Upper lobe of left lung (tissue), 6 donors: ENCODE measurements at places on chromosomes 11 and 22. TPM values are rescaled to one million over a fixed set of nuclear protein-coding genes. Genes with fewer than 3 reads are reported as not detected.

- no peak overlapping the region for H3K4me3 ChIP-seq
- no peaks in the 10 kb centered on the region for H3K36me3 ChIP-seq
- no peaks in the 10 kb centered on the region for H3K4me1 ChIP-seq
- DNase-seq = no peak
These were observed 84.5 kb downstream of the CACNA1I start for GRCh38 chr22:39655004-39655579.

The ZNRD2 gene
- total RNA-seq = 50.3 TPM

DNA sequence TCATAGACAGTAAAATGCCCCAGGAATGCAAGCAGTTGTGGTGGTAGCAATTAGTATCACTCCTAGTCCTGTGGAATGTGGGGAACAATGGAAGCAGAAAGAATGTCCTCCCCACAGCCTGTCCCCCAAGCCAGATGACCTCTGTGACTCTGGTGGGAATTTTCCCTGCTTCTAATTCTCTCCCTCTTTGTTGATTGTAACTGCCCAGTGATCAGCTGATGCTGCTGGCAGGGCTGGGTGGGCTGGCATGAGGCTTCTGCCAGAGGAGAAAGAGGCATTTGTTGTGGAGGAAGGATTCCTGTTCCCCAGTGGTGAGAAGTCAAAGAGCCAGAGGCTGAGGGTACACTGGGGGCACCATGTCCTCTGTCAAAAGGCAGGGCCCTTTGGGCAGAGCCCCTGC, 116.7 kb upstream of the NCAM1 start:
- no peaks in the 10 kb centered on the region for H3K27me3 ChIP-seq
- no peak overlapping the region for H3K27ac ChIP-seq
- H3K4me3 ChIP-seq = no peak overlapping the region

DNA sequence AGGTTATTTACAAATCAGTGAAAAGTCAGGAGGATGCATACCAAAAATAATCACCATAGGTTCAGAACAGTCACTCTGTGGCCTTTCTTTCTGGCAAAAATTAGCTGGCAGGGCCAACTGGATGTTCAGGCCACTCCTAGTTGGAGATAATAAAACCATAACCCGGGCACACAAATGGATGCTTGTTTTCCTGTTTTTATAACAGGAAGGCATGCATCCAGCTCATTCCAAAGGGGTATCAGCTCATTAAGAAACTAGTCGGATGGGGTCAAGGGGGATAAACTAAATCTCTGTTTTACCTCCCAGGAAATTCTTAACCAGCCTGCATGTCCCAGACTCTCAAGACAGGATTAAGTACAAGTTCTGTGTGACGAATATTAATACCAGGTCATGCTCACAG, 81.0 kb downstream of the FBXO7 start:
- no peaks in the 10 kb centered on the region for H3K36me3 ChIP-seq
- DNase-seq = no peak
- H3K4me3 ChIP-seq = no peak overlapping the region
- H3K27me3 ChIP-seq = no peaks in the 10 kb centered on the region
- peaks cover 16% of the 10 kb centered on the region for H3K4me1 ChIP-seq
- peak overlapping the region; percentile 71 for H3K27ac ChIP-seq

GRCh38 chr11:73308003-73308960, at the start of gene ARHGEF17:
TSS of gene ARHGEF17 (plus strand) at chr11:73308276. CDS start at chr11:73308639, 363 bp downstream.
- H3K4me3 ChIP-seq = peak within 1 kb of the TSS; percentile 69
- H3K4me1 ChIP-seq = peaks cover 53% of the 10 kb centered on the region
- DNase-seq = peak; percentile 94

DNA sequence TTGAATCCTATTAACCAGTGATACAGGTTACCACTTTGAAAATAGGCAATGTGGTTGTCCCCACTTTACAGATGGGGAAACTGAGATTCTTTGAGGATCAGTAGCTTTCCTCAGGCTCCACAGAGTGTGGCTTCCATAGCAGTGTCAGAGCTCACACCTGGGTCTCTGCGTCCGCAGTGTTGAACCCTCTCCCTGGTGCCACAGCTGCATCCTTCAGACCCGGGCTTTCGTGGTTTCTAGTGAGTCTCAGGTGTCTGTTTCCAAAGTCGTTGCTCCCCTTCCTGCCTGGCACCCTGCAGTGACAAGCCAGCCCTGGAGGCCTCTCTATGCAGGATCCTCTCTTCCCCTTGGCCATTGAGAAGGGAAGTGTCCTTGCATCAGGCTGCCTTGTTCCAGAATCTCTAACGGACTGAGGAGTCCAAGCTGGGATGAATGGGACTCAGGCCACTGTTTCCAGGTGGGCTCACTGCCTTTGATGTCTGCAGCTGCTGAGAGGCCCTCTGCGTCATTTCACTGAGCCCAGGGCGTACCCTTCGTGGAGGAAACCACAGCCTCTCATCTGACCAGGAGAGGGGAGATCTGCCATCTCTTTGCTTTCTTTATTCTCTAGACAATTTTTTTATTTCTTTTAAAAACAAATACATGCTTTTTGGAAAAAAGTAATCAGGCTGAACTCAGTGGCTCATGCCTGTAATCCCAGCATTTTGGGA, 48.4 kb upstream of the MICAL2 start:
- H3K4me3 ChIP-seq = no peak overlapping the region
- no peak overlapping the region for H3K27ac ChIP-seq
- no peaks in the 10 kb centered on the region for H3K36me3 ChIP-seq
- H3K4me1 ChIP-seq = peaks cover 11% of the 10 kb centered on the region
- H3K27me3 ChIP-seq = no peaks in the 10 kb centered on the region
- no peak for DNase-seq

The GAS2L1 gene
- 29.2 TPM for total RNA-seq

The HEPHL1 gene
- total RNA-seq = not detected

DNA sequence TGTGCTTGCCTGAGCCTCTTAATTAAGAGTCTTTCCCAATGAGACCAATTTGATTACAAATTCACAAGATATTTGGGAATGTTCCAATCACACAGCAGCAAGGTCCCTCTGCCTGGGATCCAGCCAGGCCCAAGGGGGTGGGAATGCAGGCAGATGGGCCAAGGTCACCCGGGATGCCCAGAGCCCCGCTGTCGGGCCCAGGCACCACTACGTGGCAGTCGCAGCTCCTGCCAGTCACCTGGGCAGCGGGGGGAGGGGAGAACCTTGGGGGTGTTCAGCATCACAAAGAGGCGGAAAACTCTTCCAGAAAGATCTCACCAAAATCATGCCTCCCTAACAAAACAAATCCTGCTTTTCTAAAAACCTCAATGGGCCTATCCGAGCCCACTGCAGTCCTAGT, 30.9 kb downstream of the PPM1F start:
- no peak overlapping the region for H3K4me3 ChIP-seq
- no peak overlapping the region for H3K27ac ChIP-seq
- DNase-seq = no peak

DNA sequence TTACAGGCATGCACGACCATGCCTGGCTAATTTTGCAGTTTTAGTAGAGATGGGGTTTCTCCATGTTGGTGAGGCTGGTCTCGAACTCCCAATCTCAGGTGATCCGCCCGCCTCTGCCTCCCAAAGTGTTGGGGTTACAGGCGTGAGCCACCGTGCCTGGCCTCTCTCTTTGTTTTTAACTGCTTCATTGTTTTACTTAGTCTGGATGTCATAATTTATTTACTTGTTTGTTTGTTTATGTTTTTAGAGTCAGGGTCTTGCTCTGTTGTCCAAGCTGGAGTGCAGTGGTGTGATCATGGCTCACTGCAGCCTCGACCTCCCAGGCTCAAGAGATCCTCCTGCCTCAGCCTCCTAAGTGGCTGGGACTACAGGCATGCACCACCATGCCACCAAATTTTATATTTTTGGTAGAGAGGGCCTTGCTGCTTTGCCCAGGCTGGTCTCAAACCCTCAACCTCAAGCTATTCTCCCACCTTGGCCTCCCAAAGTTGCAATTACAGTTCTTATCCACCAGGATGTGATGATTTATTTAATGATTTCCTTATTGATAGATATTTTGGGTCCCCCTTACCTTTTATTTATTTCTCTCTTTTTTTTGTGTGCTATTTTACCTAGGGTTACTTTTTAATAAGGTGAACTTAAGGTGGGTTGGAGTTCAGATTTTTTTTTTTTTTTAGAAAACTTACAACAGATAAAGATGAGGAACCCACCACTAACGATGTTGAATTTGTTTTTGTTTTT, 52.6 kb upstream of the ADA2 start:
- no peaks in the 10 kb centered on the region for H3K36me3 ChIP-seq
- H3K4me3 ChIP-seq = no peak overlapping the region
- no peak for DNase-seq
- H3K27me3 ChIP-seq = no peaks in the 10 kb centered on the region

The CHCHD10 gene
- total RNA-seq = 22.0 TPM

DNA sequence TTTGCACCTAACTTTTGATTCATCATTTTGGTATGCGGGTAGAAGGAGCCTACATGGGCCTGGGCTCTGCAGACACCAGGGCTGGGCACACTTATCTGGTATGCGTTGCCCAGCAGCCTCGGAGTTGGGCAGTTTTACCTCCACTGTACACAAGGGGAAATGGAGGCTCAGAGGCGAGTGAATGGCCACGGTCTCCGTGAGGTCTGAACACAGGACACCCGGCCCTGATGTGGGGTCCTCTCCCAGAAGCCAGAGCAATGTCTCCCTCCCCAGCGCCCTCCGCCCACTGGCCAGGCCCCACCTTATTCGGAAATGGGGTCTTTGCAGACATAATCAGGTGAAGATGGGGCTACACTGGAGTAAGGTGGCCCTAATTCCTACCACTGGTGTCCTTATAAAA, 43.7 kb downstream of the OSBPL5 start:
- DNase-seq = no peak
- no peak overlapping the region for H3K4me3 ChIP-seq
- H3K4me1 ChIP-seq = peaks cover 35% of the 10 kb centered on the region
- H3K36me3 ChIP-seq = peaks cover 26% of the 10 kb centered on the region

GRCh38 chr11:34356576-34356912, 1.3 kb downstream of the ABTB2 start:
- H3K27me3 ChIP-seq = no peaks in the 10 kb centered on the region
- no peaks in the 10 kb centered on the region for H3K36me3 ChIP-seq
- no peak overlapping the region for H3K27ac ChIP-seq
- no peak for DNase-seq
- peaks cover 29% of the 10 kb centered on the region for H3K4me1 ChIP-seq
- H3K4me3 ChIP-seq = peak overlapping the region; percentile 62

The PLCB3 gene
- total RNA-seq = 49.4 TPM

GRCh38 chr11:115302946-115303703, 201.1 kb downstream of the CADM1 start:
- H3K36me3 ChIP-seq = no peaks in the 10 kb centered on the region
- no peak for DNase-seq
- H3K4me1 ChIP-seq = no peaks in the 10 kb centered on the region
- H3K27ac ChIP-seq = no peak overlapping the region

DNA sequence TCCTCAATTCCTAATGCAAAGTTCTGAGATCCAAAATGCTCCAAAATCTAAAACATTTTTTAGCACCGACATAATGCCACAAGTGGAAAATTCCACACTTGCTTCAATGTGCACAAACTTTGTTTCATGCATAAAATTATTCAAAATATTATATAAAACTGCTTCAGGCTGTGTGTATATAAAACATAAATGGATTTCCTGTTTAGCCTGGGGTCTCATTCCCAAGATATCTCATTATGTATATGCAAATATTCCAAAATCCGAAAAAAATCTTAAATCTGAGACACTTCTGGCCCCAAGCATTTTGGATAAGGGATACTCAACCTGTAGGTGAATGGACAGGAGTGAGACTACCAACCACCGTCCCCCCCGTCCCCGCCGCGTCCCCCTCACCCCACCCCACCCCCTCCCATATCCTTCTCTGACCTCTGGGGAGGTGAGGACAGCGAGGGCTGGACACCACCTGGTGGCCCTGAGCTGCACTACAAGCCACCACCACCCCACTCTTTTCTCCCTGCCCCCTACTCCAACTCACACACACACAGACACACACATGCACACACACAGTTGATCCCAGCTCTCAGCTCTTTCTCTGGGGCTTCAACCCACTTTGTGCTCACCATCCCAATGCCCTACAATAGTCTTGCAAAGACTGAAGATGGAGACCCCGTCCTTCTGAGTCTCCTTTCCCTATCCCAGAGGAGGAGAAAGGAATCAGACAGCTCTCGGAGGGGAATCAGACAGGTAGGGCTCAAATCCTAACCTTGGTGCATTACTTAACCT, 101.0 kb downstream of the PDE2A start:
- no peak for DNase-seq
- no peaks in the 10 kb centered on the region for H3K27me3 ChIP-seq
- no peak overlapping the region for H3K4me3 ChIP-seq
- H3K4me1 ChIP-seq = no peaks in the 10 kb centered on the region

DNA sequence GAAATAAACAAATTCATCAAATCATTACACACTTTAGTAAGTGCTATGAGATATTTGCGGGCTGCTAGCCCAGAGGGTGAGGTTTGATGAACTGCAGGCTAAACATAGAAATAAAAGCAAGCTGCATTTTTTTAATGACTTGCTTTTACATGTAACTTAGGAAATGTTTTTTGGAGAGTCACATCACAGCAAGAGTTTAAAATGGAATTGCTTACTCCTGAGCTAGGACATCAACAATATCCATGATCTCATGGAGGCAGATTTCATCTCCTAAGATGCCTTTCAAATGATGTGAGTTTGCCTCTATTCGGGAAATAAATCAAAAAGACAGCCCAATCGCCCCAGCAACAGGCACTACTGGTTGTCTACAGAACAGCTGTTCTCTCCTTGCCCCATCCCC, 73.4 kb upstream of the CD44 start:
- DNase-seq = no peak
- H3K27me3 ChIP-seq = no peaks in the 10 kb centered on the region
- H3K4me3 ChIP-seq = no peak overlapping the region
- H3K27ac ChIP-seq = no peak overlapping the region
- no peaks in the 10 kb centered on the region for H3K36me3 ChIP-seq

- H3K4me3 ChIP-seq = no peak overlapping the region
- no peaks in the 10 kb centered on the region for H3K4me1 ChIP-seq
- H3K27me3 ChIP-seq = no peaks in the 10 kb centered on the region
- no peak overlapping the region for H3K27ac ChIP-seq
- DNase-seq = no peak
- H3K36me3 ChIP-seq = no peaks in the 10 kb centered on the region
These were observed 34.8 kb upstream of the VWA5A start for GRCh38 chr11:124080327-124081001.

The MUC5AC gene
- total RNA-seq = 1.0 TPM
